ENCODE measurements at places on chromosomes 3 and 15.

DNA sequence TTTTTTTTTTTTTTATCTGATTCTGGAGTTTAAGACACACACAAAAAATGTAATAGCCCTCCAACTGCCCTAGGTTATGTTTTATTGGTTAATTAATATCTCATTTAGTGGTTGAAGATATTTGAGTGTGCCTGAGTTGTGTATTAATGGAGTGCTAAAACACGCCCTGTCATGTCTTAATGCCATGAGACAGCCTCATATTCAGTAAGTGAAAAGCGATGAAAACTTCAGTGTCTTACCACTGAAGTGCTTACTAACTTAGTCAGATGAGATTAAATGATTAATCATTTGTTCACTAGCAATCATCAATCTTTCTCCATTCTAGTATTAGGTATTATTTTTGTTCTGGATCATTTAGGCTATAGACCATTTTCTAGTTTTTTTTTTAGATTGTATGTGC is 544.7 kb upstream of the ROBO2 start:
- DNase-seq = no peak

DNA sequence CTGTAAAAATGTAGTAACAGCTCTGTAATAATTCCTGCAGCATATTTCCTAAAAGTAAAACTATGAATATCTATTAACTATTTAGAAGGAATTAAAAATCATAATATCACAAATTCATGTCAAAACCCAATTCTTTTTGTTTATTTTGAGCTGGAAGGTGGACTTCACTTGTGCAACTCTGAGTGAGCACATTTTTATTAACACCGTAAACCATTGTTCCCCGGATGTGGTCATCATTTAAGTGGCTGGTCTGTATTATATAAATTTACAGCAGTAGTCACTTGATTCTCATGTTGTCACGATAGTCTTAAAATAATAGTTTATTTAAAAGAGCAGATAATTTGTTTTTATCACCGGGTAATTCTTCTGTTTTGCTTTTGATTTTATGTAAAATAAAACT is 43.0 kb upstream of the UTS2B start:
- DNase-seq = no peak

DNA sequence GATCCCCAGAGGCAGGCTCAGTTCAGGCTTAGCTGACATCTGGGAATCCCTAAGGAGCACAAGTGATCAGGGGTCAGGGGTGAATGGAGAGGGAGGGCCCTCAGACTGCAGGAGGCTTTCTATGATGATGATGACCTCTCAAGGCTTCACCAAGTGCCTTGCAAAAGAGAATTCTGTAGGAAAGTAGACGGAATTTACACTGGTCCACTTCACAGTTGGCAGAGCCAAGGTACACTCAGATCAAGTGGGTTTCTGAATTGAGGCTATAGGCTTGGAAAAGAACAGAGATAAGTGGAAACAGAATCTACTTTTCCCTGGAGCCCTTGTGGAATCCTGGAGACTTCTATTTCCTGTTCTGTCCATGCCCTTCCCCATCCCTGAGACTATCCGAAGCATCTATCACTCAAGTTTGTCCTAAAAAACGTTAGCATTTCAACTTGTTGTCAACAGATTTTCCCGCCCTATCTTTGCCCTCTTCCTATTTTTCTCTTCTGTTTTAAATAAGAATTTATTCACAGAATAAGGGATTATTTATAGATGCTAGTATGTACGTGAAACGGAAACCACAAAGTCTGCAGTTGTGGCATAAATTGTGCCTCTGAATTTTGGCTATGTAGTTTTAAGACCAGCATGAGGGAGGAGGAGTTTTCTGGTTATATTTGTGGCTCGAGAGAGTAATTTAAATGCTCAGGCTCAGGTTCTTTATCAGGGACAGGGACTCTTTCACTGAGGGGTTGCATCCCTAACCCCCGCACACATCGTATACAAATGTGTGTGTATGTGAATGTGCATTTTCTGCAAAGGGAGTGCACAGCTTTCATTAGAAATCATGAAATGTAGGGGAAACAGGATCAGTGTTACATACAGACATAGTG is 12.8 kb downstream of the GCSAM start:
- no peak for DNase-seq

DNA sequence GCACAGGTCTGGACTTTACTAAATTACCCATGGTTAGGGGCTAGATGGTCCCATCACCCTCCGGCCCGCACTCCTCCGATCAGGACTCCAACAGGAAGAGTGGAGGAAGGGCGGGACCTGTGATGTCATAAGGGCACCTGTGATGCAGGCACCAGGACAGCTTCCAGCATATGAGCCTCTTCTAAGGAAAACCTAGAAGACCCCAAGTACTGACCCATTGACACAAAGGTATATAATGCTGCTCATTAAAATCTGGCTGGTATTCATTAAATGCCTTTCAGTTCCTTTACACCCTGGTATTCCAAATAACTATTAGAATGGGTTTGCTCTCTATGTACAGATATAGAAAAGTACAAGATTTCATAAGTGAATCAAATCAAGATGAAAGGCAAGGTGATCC is at the start of gene IQCF5:
IQCF5 (minus strand) TSS at position 101 of the 400 bp plus-strand sequence; CDS start at position 31, 70 bp downstream.
- DNase-seq = no peak
